ENCODE measurements at places on chromosomes 16 and 17.

- peak; percentile 82 for DNase-seq
These were observed 8.6 kb upstream of the UBE2I start for GRCh38 chr16:1300664-1301476.

DNA sequence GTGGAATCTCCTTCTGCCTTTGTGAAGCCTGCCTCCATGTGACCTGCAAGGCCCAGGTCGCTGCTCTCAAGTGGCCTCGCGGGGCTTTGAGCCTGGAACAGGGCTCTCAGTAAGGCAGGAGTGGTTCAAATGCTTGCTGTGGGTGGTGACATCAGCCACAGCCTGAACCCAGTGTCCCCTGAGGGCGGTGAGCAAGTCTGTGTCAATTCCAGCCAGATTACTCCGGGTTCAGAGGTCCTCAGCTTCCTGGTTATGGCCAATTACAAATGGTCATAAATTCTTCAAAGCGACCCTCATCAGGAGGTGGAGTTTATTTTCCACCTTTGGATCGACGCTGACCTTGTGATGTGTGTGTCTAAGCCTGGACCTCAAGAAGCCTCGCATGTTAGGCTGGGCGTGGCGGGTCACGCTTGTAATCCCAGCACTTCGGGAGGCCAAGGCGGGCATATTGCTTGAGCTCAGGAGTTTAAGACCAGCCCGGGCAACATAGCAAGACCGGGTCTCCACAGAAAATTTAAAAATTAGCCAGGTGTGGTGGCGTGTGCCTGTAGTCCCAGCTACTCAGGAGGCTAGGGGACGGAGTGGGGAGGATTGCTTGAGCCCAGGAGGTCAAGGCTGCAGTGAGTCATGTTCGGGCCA, 17.3 kb downstream of the LGALS3BP start:
- no peak for DNase-seq

DNA sequence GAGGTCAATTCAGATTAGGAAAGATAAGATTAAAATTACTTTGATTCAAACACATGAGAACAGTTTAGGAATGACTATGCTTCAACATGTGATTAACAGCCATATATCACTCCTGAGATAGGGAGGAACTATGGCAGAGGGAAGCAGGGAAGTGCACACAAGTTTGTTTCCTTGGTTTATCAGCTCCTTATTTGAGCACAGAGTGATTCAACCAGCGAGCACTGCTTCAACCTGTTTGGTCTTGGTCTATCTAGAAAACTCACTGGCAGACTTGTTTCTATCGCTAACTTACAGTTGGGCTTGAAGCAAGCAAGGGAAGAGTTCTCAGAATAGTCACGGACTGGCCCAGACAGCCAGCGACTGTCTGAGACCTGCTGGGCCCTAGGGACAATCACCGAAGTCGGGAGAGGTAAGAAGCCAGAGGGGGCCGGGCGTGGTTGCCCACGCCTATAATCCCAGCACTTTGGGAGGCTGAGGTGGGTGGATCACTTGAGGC, 23.5 kb downstream of the TUBG1 start:
- DNase-seq = no peak

GRCh38 chr17:51914577-51914976, 243.9 kb downstream of the CA10 start:
- no peak for DNase-seq

- no peak for DNase-seq
These were observed 11.9 kb downstream of the CLEC19A start for GRCh38 chr16:19297454-19297853.

DNA sequence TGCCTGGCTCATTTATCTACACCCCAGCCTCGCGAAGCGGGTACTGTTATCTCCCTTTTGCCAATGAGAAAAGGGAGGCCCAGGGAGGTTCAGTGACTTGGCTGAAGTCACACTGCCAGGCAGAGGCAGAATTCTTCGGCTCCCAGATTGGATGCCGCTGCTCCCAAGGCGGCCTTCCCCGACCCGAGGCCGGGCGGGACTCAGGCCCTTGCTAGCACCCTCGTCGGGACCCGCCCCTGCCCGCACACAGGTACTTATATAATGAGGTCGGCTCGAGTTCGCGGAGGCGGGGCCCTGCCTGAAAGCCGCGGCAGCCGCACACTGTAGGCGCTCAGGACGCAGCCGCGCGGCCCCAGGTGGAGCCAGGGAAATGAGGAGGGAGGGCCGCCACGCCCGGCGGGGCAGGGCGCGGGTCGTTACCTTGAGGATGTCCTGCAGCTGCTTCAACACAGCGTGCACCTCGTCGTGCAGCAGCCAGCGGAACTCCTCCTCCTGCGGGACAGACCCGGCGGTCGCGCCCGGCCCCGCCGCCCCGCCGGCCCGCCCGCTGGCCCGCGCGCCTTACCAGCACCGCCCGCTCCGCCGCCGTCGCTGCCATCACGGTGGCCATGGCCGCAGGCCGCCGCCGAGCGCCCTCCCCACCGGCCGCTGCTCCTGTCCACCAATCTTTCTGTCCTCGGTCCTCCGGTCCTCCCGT, at the start of gene ROGDI:
Gene ROGDI, minus strand, starts transcription at position 672 of the 697 bp plus-strand sequence. Its CDS starts 62 bp downstream, at position 610.
- DNase-seq = peak; percentile 80

DNA sequence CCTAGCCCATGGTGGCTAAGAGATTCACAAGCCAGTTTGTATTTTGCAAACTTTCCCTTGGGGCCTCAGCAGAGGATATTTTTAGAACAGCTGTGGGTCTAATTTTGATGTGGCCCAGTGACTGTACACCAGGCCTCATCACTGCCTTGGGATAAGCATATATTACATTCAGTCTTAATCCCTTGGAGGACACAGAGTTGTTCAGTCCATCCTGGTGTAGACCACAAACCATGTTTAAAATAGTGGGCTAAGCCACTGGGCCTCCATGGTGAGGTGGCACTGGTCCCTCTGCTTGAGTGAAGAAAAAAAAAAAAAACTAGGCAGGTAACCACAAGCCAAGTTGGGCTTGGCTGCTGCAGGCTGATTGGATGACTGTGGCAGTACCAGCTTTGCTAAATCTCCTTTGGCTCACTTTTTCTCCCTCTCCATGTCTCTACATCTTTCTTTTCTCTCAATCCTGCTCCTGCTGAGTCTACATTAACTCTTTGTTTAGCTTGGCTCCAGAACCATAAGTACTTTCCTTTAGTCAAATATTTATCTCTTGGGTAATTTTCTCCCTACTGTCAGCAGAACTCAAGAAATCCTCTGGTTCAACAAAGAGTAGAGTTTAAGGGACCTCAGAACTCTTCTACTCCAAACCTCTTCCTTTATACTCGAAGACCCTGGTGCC, 120.0 kb upstream of the TBX2 start:
- no peak for DNase-seq

- no peak for DNase-seq
These were observed 11.4 kb downstream of the CFAP97D1 start for GRCh38 chr17:43791589-43791988.

GRCh38 chr16:15694499-15694898, 44.5 kb downstream of the NDE1 start:
- DNase-seq = no peak

DNA sequence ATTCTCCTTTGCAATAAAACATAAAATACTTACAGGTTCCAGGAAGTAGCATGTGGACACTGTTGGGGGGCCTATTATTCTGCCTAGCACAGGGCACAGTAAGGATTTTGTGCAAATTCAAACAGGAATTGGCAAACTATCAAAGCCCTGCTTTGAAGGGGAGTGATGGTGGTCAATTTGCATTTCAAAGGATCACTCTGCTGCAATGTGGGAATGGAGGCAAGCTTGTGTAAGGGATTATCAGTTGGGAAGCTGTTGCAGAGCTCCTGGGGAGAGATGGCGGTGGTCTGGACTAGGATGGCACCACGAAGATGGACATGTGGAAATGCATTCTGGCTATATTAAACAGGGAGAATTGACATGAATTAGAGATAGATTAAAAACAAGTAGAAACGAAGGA, 990.7 kb upstream of the RBFOX1 start:
- no peak for DNase-seq

DNA sequence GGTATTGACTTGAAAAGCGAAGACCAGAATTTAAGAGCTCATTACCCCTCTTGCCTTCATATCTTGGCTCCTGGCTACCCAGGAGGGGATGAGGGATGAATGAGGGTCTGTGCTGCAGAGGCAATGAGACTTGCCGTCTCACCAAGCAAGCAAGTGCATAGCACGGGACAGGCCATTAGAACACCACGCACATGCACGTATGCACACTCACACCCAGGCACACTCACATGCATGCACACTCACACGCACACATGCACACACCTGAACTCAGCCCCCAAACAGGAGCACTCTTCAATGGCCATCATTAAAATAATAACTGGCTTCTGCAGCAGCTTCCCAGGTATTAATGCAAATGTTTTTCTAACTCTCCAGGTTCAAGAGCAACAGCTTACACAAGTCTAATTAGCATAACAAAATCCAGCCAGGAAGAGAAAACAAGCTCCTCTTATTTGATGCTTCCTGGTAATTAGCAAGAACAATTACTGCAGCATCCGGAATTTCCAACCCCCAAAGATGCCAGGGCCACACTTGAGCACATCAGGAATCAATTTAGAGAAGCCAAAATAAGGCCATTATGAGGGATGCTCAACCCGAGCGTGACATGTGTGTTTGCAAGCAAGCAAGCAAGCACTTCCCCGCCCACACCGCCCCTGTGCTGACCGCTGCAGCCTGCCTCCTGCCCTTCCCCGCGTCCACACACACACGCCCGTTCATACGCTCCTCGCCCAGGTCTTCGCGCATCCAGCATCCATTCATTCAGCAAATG, 171.6 kb upstream of the TNRC6C start:
- no peak for DNase-seq

GRCh38 chr17:43917348-43918025, 10.2 kb upstream of the MPP2 start:
- DNase-seq = peak; percentile 47

- peak; percentile 30 for DNase-seq
These were observed 15.4 kb downstream of the ZFPM1 start for GRCh38 chr16:88468275-88469129.

DNA sequence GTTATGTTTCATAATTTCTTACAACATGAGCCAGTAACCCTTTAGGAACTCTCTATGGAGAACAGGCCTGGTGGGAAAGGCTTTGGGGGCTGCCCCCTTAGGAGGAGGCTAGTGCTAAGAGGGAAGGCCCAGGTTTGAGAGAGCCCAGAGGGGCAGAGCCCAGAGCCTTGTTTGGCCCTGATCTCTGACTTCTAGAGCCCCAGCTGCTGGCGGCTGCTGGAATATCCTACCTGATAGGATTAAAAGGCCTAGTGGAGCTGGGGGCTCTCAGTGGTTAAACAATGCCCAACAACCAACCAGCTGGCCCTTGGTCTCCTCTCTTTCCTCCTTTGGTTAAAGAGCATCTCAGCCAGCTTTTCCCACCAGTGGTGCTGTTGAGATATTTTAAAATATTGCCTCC, 54.1 kb downstream of the IGF2BP1 start:
- no peak for DNase-seq

DNA sequence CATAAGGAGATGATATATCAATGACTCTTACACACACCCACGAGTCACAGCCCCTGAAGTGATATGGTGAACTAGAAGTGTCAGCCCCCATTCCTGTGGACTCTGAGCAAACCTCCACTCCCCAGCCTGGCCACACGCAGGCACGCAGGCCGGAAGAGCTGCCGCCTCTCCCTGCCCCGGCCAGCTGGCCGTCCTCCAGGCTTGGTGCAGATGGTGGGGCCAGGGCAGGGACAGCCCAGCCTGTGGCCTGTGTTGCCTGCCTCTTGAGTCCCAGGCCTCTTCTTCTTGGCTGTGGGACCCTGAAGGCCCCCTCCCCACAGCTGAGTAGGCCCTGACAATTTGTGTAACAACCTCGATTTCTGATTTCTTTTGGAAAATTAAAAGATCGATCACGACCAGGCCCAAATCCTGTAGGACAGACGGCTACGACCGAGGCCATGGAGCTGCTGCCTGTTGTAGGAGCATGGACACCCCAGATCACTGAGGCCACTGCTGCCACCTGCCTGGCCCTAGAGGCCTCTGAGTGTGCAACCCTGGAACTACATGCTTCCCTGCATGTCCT, 10.0 kb upstream of the MPRIP start:
- DNase-seq = no peak

GRCh38 chr16:47142486-47142820, 1.3 kb downstream of the NETO2 start:
- no peak for DNase-seq

DNA sequence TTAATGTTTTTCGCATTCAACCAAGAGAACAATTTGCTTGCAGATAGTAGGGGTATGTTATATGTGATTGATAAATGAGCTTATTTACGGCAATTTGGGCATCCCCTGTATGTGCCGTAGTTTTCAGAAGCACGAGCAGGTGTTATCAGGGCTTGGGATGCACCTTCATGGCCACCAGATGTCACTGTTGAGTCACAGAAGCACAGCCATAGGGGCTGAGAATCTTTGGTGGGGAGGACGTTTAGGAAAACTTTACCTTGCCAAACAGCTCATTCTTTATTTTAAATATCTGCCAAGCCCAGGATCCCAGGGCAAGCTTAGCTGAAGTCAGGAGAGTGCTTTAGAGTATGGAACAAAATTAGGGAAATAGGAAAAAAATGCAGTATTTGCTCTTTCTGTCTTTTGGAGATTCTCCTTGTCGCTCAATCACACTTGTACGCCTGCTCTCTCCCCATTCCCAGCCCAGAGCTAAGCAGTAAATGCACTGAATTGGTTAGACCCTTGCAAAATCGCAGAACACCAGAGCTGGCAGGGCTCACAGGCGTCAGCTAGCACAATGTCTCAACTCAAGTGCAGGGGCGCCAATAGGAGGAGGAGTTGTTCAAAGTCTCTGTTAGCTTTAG, 93.6 kb upstream of the MPHOSPH6 start:
- peak; percentile 42 for DNase-seq
